ENCODE measurements at places on chromosomes 11 and 22.

- no peak for DNase-seq
These were observed 227.2 kb upstream of the BLID start for GRCh38 chr11:122343210-122343609.

GRCh38 chr11:34364102-34364501 lies 6.3 kb upstream of the ABTB2 start:
- no peak for DNase-seq

DNA sequence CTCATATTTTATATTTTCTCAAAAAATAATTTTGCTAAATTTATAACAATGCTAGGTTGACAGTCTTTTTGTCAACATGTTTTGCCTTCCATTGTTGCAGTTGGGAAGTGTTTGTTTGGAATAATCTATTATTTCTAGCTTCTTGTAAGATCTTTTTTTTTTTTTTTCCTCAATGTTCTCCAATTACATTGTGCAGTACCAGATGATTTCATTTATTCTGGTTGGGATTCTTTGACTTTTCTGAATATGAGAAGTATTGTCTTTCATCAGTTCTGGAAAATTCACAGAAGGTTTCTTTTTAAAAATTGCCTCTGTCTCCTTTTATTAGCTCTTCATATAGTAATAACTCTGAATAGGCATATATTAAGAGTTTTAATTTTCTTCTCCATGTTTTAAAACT lies 245.4 kb downstream of the DYNC2H1 start:
- DNase-seq = no peak

DNA sequence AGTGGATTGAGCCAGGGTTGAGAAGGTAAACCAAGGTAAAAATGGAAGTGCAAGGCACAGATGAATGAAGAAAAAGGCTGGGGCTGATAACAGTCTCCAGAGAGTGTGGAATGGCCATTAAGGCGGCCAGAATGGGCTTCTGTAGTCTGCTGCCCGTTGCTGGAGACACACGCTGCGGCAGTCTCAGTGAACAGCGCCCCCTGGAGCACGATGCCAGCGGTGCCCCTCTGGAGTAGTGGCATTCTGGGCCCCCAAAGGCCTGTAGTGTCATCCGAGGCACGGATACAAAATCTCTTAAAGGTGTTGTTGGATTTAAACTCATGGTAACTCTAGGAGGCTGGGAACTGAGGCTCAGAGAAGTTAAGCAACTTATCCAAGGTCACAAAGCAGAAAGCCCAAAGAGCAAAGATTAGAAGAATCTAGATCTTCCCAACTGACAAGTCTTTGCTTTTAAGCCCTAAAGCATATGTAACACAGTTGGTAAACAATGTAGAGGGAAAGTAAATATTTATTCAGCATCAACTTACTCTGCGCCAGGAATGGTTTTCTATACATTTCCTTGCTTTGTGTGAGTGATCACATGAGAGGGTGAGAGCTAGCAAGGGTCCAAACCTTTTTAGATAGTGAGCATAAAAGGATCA lies 18.2 kb downstream of the KCNJ1 start:
- DNase-seq = no peak

DNA sequence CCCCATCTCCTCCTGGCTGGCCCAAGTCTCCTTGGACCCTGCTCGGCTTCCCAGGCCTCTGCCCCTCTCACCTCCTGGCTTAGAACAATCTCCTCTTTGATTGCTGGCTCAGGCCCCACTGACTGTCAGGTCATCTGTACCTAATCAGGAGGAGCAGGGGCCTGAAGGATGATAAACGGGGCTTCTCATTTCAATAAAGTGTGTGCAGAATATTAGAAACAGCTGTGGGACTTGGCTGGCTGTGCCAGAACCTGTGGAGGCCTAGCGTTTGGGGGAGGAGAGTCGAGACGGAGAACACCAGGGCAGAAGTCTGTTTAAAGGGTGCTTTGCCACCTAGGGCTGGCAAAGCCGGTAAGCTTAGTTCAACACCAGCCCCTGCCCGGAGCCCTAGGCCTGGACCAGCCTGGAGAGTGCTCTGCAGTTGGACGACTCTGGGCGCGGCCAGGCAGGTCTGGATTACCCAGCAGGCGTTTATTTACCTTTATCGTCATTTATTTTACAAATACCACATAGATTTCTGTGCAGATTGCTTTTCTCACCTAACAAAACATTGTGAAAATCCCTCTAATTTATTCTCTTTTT lies 10.1 kb upstream of the VSIG10L2 start:
- no peak for DNase-seq

DNA sequence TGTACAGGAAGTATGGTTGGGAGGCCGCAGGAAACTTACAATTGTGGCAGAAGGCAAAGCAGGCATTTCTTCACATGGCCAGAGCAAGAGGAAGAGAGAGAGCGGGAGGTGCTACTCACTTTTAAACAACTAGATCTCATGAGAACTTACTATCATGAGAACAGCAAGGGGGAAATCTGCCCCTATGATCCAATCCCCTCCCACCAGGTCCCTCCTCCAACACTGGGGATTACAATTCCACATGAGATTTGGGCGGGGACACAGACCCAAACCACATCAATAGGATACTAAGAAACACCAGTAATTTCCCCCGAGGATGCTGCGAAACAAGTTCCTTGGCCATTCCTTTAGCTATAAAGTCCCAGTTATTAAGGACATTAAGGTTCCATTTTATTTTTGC lies 94.1 kb upstream of the SC5D start:
- no peak for DNase-seq

DNA sequence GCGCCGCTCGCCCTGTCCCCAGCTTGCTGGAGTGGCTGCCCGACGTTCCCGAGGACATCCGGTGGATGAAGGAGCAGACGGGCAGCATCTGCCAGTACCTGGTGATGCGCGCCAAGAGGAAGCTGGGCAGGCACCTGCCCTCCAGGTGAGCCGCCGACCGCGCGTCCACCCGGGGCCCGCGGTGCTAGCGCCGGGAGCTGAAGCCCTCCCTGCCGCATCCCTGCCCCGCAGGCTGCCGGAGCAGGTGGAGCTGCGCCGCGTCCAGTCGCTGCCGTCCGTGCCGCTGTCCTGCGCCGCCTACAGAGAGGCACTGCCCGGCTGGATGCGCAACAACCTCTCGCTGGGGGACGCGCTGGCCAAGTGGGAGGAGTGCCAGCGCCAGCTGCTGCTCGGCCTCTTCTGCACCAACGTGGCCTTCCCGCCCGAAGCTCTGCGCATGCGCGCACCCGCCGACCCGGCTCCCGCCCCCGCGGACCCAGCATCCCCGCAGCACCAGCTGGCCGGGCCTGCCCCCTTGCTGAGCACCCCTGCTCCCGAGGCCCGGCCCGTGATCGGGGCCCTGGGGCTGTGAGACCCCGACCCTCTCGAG lies 3.3 kb upstream of the CRACR2B start:
- no peak for DNase-seq

GRCh38 chr11:61950035-61950547 lies at the start of gene BEST1:
Gene BEST1 (plus strand): TSS chr11:61950351. CDS start chr11:61951807, 1,456 bp downstream.
- DNase-seq = peak; percentile 68

GRCh38 chr22:41862160-41862529 lies 29.2 kb downstream of the SREBF2 start:
- no peak for DNase-seq

GRCh38 chr11:68117853-68118470 lies 3.2 kb downstream of the CHKA start:
- DNase-seq = no peak

DNA sequence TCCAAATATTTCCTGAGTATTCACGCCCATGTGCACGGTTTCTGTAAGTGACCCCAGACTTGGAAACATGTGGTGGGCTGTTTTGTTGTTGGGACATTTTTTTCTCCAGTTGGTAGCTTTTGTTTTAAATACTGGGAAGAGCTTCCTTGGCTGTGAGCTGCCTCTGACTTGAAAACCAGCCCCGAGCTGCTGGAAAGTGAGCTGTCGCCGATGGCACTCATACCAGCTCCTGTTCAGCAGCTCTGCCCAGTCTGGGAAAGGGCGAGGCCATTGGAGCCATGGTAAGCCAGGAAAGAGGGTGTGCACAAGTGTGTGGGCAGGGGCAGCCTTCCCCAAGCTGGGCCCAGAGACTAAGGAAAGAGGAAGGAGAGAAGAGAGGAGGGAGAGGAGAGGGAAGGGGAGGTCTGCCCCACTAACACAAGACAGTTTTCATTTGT lies 3.2 kb upstream of the FLI1 start:
- no peak for DNase-seq

DNA sequence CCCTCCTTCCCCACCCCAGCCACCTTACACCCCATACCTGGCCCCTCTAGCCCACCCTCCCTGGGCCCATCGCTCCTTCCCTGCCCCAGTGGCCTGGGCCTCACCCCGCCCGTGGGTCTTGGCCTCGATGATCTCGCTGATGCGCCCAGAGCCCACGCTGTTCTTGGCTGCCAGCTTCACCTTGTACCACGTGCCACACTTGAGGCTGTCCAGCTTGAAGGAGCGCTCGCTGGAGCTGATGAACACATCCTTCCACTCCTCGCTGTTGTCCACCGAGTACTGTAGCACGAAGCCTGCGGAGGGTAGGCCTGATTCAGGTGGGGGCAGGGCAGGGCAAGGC lies 110.1 kb downstream of the CEP164 start:
- no peak for DNase-seq

DNA sequence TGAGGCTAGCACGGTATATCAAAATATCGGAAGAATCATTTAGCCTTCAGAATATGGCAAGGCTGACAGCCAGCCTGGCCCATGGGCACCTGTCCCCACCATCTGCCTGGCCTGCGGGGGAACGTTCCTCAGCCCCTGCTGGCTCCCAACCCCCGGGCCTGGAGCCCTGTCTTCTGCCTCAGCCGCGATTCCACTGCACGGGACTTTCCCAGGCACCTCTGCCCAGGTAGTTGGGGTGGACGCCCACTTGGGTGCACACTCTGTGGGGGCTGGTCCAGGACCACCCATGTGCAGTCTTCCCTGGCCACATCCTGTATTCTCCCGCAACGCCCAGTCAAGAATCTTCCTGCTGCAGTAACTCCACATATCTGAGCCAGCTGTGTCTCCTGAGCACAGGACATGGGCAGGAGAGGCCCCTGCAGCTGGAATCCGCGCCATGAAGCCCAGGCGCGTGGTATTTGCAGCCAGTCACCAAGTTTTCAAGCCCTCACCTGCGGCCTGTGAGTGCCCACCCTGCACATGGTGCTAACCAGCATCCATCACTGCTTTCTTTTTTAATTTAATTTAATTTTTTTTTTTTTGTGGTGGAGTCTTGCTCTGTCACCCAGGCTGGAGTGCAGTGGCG lies 77.9 kb downstream of the KCNQ1 start:
- DNase-seq = no peak

- DNase-seq = no peak
These were observed 3.2 kb downstream of the SEZ6L start for GRCh38 chr22:26172389-26172990.

- no peak for DNase-seq
These were observed 147.4 kb upstream of the TEAD1 start for GRCh38 chr11:12526789-12527188.

DNA sequence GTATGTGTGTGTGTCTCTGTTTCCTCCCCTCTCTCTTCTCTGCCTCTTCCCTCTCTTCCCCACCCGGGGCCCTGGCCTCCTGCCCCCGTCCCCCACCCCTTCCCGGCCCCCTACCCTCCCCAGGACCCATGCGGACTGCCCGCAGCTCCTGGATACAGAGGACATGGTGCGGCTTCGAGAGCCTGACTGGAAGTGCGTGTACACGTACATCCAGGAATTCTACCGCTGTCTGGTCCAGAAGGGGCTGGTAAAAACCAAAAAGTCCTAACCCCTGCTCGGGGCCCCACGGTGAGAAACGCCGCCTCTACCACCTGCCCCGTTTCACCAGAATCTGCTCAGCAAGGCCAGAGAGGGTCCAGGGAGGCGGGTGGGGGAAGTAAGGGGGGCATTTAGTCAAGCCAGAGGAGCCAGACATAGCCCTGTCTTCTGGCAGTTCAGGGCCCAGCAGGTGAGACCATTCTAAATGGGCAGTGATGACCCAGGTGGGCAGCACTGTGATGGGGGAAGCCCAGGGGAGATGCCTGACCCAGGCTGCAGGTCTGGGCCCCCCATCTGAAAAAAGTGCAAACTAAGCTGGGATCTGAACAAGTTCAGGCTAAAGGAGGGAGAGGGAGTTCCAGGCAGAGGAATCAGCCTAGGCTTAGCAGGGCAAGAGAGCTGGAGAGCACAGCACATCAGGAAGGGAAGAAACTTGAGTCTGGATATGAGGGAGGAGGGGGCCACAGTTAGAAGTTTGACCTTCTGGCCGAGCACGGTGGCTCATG lies 6.4 kb downstream of the SELENOM start:
- no peak for DNase-seq

GRCh38 chr11:6405052-6405667 lies 13.7 kb downstream of the APBB1 start:
- peak; percentile 43 for DNase-seq
